Stimulated activated CD4-positive, alpha-beta T cell treated with anti-CD3 and anti-CD28 coated beads, Interleukin-1b, Interleukin-23, amount 100 ng/mL, for 24 hours (primary cell): ENCODE measurements at places on chromosomes 2 and 18.

- DNase-seq: no peak
Measured at GRCh38 chr2:177745531-177745930, 327.0 kb downstream of the PDE11A start.

DNA sequence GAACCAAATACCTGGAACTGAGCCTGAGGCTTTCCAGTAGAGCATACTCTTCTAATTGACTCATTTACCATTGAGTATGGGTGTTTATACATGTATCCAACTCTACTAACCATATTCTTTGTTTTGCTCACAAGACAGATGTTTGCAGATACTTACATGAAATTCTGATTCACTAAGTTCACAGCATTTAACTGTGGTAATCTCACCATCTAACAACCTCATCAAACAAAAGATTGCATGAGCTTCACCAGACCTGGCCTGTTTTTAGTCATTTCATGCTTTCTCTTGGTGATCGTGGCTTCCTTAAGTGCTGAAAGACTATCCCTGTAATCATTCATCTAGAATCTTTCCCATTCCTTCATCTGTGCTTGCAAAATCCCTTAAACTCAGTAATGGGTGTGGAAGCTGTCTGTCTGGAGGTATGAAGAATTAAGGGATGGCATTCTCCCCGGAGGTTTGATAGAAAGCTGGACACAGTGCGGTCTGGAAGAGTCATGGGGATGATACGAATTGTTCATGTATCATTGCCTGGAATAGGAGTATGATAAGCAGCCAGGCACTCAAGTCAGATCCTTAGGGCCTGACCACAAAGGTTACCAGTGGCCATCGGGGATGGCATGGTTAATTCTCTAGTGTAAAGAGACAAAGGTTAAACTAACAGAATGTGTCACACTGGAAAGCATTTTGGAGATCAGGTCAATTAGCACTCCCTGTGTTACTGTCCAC is 42.0 kb upstream of the IL1R1 start:
- no peak for DNase-seq

DNA sequence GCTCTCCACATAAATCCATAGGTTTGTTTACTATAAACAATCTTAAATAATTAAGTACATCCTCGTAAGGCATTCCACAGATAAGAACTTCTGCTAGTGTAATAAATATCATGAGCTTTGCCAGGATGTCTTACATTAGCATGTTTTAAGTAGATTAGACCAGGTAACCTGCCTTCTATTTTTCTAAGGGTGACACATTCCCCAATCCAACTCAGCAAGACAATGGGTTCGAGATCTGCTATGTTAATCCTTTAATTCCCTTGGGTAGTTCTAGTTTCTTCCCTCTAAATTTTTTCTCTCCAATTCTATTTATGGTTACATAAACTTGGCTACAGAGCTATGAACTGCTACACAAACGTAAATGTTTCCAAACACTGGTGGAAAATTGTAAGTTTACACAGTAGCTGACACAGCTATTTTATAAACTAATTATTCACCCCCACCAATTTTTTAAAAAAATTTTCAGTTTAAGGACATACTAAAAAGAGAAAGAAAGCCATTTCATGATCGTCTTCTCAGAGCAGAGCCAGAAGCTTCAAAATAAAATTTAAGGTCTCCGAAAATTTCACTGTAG is 386.5 kb upstream of the SLC39A10 start:
- DNase-seq: no peak

- no peak for DNase-seq
Measured at GRCh38 chr2:172281648-172282570, 145.5 kb upstream of the ITGA6 start.

DNA sequence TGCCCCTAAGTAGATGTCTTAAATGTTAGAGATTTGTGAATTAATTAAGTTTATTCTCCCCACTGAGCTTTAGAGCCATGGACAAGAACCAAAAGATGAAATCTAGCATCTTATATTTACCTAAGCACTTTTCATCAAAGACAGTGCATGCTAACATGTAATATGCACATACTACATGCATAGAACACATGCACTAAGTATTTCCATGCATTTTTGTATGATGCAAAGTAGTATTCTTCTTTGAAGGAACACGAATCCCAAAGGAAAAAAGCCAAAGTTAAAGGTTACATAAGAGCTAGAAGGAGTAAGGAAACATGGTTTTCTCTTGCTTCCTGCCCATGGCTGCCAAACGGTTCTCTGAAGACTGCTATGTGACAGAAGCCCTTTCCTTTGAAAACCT is 15.3 kb downstream of the STAMBP start:
- no peak for DNase-seq

DNA sequence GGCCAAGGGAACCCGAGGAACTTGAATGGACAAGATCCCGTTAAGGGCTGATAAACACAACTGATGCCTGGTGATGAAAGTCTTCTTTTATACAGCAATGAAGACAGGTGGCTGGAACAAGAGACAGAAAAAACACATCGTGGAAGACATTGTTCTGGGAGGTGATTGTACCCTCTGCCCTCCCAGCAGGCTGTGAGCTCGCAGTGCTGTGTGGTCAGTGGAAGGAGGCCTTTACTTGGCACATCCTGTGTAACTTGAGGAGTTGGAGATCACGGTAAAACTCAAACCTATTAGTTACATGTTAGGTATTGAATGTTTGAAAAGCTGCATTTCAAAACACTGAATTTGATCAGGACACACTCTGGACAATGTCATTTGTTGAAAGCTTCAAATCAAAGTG is 249.9 kb upstream of the EPAS1 start:
- no peak for DNase-seq

DNA sequence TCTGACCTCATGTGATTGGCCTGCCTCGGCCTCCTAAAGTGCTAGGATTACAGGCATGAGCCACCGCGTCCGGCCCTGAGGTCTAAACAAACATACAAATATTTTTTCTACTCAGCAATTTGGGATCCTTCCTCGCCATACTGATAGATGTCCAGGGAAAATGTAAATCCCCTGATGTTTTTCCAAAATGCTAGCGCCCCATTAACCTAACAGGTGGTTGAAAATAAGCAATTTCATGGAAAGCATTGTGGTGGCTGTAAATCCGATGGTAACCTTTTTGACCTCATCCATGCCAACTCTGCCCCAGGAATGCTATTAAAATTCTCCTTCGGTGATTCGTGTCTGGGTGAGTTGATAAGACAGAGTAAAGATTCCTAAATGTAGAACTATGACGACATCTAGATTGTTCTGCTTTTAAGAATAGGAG is 19.3 kb downstream of the GEMIN6 start:
- no peak for DNase-seq

GRCh38 chr2:218961651-218962570 is 2.4 kb downstream of the CDK5R2 start:
- no peak for DNase-seq

GRCh38 chr2:235841863-235842262 is 326.3 kb downstream of the GBX2 start:
- DNase-seq: no peak

- no peak for DNase-seq
Measured at GRCh38 chr2:98899041-98899702, 36.9 kb downstream of the CRACDL start.
